MV-4-11 (cell line): ENCODE measurements at places on chromosomes 3 and 15.

- DNase-seq: peak; percentile 50
Measured at GRCh38 chr3:159923956-159924355, 64.7 kb upstream of the IL12A start.

DNA sequence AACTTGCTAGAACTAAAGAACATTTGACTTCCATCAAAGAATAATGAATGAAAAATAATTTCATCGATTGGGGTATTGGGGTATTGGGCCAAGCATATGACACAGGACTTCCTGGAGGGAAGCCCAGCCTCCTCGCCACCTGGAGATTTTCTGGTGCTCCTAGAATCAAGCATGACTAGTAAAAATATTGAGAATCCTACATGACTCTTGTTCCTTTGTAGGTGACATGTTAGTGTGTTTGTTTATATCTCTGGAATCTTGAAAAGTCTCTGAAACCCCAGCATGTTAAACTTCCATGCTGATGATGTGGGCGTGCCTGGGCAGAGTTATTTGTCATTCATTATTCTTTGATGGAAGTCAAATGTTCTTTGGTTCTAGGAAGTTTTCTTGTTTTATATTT, 90.1 kb upstream of the EPHB3 start:
- DNase-seq: no peak

- DNase-seq: no peak
Measured at GRCh38 chr3:30539772-30540171, 66.6 kb upstream of the TGFBR2 start.

- DNase-seq: no peak
Measured at GRCh38 chr15:100931143-100931890, 12.2 kb downstream of the LRRK1 start.

DNA sequence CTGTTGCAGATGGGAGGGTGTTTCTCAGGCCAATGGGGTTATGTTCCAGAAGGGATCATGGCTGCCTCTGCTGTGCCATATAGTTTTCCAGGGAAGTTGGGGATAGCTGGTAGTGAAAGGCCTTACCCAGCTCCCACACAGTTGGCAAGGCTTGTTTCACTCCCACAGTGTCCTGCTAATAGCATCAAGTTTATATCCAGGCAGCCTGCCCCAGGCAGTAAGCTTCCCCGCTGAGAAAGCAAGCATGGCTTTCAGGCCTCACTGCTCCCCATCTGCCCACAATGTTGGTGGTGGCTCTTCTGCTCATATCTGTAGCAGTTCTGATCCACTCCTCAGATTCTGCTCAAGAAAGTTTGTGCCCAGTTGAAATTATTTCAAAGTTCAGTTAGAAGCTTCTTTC, 50.9 kb upstream of the DCBLD2 start:
- no peak for DNase-seq
